ENCODE measurements at places on chromosomes 2 and 18.

- no peak for DNase-seq
These were observed 314.9 kb downstream of the AFF3 start for GRCh38 chr2:99827296-99827999.

GRCh38 chr2:230940471-230940815 is 15.4 kb upstream of the GPR55 start:
- no peak for DNase-seq

DNA sequence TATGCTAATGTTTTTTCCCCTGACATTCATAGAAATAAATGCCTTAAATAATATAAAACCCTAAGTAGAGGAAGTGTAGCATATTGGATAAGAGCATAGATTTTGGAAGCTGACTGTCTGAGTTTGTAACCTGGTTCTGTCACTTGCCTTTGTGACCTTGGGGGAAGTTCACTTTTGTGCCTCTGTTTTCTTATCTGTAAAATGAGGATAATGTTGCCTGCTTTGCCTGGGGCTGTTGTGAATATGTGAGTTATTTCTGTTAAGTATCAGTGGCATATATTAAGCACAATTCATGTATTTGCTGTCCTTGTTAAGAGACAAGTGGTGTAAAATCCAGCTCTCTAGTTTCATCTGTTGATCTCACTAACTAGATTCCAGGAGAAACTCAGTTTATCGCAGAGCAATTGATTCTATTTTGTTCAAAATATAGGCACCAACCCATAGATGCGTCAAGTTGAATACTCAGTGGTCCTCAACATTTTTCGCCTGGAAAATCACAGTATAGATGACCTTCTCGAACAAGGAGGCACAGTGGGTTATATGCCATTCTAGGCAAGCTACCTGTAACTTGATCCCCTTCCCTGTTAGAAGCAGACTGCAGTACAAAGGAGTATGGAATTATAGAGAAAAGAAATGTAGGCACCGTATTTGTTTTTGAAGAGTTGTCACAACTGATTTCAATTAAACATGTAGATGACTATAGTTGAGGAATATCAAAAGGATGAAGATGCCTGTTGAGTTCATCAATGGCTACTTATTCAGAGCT is 67.0 kb downstream of the SOCS6 start:
- DNase-seq = no peak

- DNase-seq = no peak
These were observed 13.5 kb upstream of the DARS1 start for GRCh38 chr2:135998879-135999278.

DNA sequence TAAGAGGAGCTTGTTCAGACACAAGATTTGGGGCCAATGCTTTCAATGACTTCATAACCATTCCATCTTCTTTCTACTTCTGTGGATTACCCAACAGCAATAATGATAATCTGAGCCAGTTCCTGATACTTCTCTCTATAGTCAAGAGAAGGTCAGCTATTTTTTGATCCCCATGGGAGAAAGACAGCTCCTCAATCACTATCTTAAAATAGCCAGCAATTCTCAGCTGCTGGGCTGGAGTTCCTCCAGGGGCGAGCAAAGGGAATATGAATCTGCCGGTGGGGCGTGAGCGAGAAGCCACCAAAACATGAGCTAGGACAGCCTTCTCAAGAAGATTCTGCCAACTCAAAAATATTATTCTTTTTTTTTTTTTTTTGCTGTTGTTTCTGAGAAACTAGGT is at the start of gene TMEM182:
TMEM182 (plus strand) TSS at position 269 of the 400 bp plus-strand sequence. CDS start 187 bp downstream, outside the sequence.
- no peak for DNase-seq
